ENCODE measurements at places on chromosomes 2 and 18. TPM values are rescaled to one million over a fixed set of nuclear protein-coding genes. Genes with fewer than 3 reads are reported as not detected.

RRM2 gene
- polyA plus RNA-seq: 79.3 TPM

ITPRIPL1 gene
- 0.19 TPM for polyA plus RNA-seq

SERPINB4 gene
- polyA plus RNA-seq: not detected

PAX8 gene
- polyA plus RNA-seq: 13.1 TPM

SLC16A14 gene
- not detected for polyA plus RNA-seq

DHRS9 gene
- not detected for polyA plus RNA-seq

GALNT13 gene
- not detected for polyA plus RNA-seq

MREG gene
- 1.8 TPM for polyA plus RNA-seq

TGFA gene
- 9.7 TPM for polyA plus RNA-seq

SSB gene
- 204 TPM for polyA plus RNA-seq
